Hematopoietic multipotent progenitor cell treated with erythropoietin and hydrocortisone succinate and interleukin-3 and kit ligand, for 17 days (in vitro differentiated cells): ENCODE measurements at places on chromosomes 7 and 10.
A peak's percentile ranks its signal among the peaks of the same experiment; 100 is the strongest.

DNA sequence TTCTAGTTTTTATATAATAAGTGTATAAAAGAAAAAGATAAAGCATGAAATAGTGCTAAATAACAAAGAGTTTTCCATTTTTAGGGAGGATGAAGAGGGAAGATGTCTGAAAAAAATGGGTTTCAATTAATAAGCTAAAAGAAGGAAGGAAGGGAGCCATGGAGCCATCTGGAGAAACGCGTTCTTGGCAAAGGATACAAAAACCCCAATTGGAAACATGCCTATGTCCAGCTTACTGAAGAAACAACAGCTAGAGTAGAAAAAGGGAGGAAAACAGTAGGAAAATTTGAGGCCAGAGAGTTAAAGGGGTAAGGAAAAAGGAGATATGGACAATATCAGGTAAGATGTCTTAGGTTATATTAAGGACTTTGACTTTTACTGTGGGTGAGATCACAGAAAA, 416.2 kb upstream of the GHITM start:
- no peak for DNase-seq

GRCh38 chr10:21496343-21497176, 28.9 kb downstream of the SKIDA1 start:
- no peak for DNase-seq

DNA sequence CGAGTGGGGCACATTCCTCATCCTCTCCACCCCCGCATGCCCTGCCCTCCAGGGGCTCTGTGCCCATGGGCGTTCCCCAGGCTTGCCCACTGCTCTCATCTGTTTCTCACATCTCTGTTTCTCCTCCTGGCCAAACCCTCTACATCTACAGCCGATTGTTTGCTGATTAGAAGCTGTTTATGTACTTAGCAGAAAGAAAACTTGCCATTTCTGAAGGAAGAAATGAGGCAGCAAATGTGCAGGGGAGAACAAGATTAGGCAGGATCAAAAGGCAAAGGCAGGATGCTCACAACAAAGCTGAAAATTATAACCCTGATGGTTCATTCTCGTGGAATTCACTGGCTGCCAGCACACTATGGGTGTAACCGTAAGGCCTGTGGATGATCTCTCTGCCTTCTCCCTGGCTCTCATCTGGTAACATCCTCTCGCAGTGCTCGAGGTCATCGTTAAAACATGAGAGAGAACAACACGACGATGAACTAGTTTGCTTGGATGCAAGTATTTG, 111.6 kb upstream of the KLF14 start:
- DNase-seq = no peak

GRCh38 chr10:75038335-75038734, 73.1 kb upstream of the SAMD8 start:
- no peak for DNase-seq

GRCh38 chr10:98596404-98596803, 149.7 kb upstream of the HPS1 start:
- DNase-seq = no peak

GRCh38 chr10:125060826-125061556, 99.4 kb downstream of the CTBP2 start:
- peak; percentile 81 for DNase-seq

- DNase-seq = no peak
Observed at GRCh38 chr10:78312197-78313047, 278.8 kb downstream of the RPS24 start.

- no peak for DNase-seq
Observed at GRCh38 chr10:86170255-86171108, 196.1 kb downstream of the GRID1 start.
